ENCODE measurements at places on chromosomes 4 and X. TPM values are rescaled to one million over a fixed set of nuclear protein-coding genes. Genes with fewer than 3 reads are reported as not detected.

VCX gene
- total RNA-seq, result not detected

SYNPO2 gene
- total RNA-seq, result 281 TPM

NOP14 gene
- total RNA-seq, result 12.4 TPM

MAGEH1 gene
- total RNA-seq, result 99.6 TPM

ODAPH gene
- not detected for total RNA-seq

TCP11X2 gene
- not detected for total RNA-seq

ASMTL gene
- total RNA-seq, result 43.5 TPM

GRCh38 chr4:126458993-126459392, 1144.2 kb downstream of the FAT4 start:
- H3K4me1 ChIP-seq, result no peaks in the 10 kb centered on the region
- H3K4me3 ChIP-seq, result no peak overlapping the region
- no peaks in the 10 kb centered on the region for H3K36me3 ChIP-seq
- H3K27me3 ChIP-seq, result no peaks in the 10 kb centered on the region

DNA sequence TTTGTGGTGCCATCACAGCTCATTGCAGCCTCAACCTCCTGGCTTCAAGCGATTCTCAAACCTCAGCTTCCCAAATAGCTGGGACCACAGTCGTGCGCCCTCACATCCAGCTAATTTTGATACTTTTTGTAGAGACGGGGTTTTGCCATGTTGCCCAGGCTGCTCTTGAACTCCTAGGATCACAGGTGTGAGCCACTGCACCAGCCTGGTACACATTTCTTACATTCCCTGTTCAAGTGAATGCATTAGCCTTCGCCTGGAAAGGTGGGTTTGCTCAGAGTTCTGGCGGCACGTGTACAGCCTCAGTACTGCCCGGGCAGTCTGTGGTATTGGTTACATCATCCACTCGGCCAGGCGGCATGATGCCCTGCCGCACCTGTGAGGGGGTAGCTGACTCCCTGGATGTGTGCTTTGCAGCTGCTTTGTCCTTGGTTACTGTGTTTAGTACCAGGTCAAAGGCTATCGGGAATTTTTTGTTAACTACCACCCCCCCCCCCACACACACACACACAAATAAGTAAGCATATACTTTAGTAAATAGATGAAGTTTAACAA, 57.1 kb downstream of the TNIP2 start:
- DNase-seq, result no peak
- no peak overlapping the region for H3K4me3 ChIP-seq
- H3K36me3 ChIP-seq, result no peaks in the 10 kb centered on the region
- H3K27me3 ChIP-seq, result no peaks in the 10 kb centered on the region
- H3K27ac ChIP-seq, result no peak overlapping the region

DNA sequence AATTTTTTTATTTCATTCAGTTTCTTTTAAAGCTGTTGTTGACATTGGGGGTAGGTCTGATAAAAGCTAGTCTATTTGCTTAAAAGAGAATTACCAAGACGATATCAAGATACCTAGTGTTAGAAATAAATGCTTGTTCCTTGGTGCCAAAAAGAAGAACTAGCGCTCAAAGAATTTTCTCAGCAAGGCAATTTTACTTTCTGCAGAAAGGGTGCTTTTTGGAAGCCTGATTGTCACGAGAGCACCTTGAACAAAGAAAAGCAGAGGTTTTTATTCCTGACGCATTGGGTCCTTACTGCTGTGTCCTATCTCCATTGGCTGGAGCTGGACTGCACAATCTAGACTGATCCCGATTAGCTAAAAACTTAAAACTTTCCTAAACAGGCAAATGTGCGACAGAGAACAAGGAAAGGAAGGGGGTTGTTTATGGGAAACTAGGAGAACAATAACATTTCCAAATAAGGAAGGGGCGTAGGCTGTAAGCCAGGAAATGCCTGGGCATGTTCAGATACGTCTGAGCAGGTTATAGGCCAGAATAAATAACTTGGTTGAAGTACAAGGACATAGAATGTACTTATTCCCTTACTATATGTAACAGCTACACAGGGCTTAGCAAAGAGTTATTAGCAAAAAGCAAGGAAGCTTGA, 50.3 kb upstream of the STPG2 start:
- H3K27me3 ChIP-seq, result no peaks in the 10 kb centered on the region
- H3K27ac ChIP-seq, result no peak overlapping the region
- no peaks in the 10 kb centered on the region for H3K36me3 ChIP-seq
- DNase-seq, result no peak

- H3K4me1 ChIP-seq, result no peaks in the 10 kb centered on the region
- H3K27me3 ChIP-seq, result no peaks in the 10 kb centered on the region
Observed at GRCh38 chr4:152684007-152684406, 4.2 kb upstream of the TMEM154 start.

DNA sequence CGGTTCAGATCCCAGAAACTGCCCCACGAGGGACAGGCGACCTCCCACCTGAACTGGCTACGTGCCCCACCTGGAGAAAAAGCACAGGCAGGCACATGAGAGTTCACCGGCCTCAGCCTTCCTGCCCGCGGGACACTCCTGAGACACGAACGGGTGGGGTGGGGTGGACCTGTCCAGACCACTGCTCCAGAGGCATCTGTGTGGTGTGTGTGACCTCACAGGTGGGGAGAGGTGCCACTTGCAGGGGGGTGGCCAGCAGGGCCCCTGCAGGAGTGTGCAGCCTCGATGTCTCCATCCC, 18.5 kb downstream of the NELFA start:
- DNase-seq, result no peak
- H3K27ac ChIP-seq, result no peak overlapping the region
- no peaks in the 10 kb centered on the region for H3K27me3 ChIP-seq
- H3K36me3 ChIP-seq, result no peaks in the 10 kb centered on the region

DNA sequence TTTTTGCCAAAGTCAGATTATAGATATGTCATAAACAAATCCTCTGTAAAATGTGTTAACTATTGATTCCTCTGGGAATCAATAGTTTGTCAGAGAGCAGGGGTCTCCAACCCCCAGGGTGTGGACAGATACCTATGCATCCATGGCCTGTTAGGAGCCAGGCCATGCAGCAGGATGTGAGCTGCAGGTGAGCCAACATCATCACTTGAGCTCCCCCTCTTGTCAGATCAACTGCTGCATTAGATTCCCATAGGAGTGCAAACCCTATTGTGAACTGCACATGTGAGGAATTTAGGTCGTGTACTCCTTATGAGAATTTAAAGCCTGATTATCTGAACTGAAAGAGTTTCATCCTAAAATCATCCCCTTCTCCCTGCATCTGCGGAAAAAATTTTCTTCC, 1365.4 kb downstream of the ARAP2 start:
- no peak overlapping the region for H3K4me3 ChIP-seq
- H3K27ac ChIP-seq, result no peak overlapping the region
- H3K4me1 ChIP-seq, result no peaks in the 10 kb centered on the region

DNA sequence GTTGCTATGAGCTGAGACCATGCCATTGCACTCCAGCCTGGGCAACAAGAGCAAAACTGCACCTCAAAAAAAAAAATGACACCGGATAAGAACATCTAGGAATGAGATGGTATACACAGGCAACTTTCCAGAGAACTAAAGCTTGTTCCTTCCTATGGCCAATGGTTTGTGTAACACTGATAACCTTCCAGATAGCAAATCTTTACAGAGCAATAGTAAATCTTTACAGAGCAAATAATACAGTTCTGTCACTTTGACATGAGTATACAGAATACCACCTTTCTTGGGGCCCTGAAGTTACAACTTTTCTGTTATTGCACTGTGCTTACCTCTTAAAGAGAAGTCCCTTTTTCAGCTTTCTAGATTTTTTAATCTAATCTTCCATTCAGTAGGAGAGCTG, 91.6 kb downstream of the CD99L2 start:
- H3K4me3 ChIP-seq, result no peak overlapping the region
- H3K4me1 ChIP-seq, result no peaks in the 10 kb centered on the region
- no peaks in the 10 kb centered on the region for H3K27me3 ChIP-seq
- no peak overlapping the region for H3K27ac ChIP-seq
- DNase-seq, result no peak

DNA sequence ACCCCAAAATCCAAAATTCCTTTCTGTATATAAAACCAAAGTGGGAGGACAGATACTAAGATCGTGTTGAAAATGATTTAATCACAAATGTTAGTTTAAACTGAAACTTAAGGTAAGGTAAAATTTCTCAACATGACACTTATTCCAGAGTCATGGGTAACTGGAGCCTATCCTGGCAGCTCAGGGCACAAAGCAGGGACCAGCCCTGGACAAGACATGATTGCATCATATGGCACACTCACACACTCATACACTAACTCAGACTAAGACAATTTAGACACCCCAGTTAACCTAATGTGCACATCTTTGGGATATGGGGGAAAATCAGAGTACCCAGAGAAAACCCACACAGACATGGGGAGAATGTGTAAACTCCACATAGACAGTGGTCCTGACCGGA, 244.1 kb upstream of the TEX13A start:
- no peak for DNase-seq
- H3K27me3 ChIP-seq, result no peaks in the 10 kb centered on the region
- H3K4me1 ChIP-seq, result no peaks in the 10 kb centered on the region
- no peaks in the 10 kb centered on the region for H3K36me3 ChIP-seq
- no peak overlapping the region for H3K27ac ChIP-seq
- no peak overlapping the region for H3K4me3 ChIP-seq

DNA sequence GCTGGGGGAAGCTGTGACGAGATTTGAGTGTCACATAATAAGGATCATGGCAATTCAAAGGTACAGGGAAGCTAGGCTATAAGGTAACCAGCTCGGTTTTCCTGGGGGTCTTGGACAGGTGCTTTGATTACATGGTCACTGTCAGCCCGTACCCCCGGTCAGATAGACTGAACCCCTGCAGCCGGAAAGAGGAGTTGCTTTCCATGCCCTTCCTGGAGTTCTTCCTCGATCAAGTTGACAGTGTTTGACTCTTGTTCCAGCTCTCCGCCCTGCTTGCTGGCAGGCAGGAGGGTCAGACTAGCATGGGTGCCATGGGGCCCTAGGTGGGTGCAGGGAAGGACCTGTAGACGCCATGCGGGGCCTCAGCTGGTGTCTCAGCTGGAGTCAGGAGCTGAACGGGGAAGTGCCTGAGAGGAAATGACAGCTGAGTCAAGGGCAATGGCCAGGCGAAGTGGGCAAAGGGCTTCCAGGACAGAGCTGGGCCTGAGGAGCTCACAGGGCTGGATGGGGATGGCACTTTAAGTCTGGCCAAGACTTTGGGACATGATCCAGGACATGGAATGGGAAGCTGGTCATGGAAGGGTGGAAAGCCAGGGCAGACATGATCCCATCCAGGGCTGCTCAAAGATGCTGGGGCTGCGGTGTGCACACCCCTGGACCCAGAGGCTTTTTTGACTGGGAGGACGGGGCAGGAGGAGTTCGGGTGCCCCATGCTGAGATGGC, 1.6 kb downstream of the TMEM187 start:
- H3K4me1 ChIP-seq, result peaks cover 5% of the 10 kb centered on the region
- DNase-seq, result no peak
- no peaks in the 10 kb centered on the region for H3K36me3 ChIP-seq
- peak overlapping the region; percentile 99 for H3K27ac ChIP-seq
- H3K27me3 ChIP-seq, result no peaks in the 10 kb centered on the region
- no peak overlapping the region for H3K4me3 ChIP-seq

DNA sequence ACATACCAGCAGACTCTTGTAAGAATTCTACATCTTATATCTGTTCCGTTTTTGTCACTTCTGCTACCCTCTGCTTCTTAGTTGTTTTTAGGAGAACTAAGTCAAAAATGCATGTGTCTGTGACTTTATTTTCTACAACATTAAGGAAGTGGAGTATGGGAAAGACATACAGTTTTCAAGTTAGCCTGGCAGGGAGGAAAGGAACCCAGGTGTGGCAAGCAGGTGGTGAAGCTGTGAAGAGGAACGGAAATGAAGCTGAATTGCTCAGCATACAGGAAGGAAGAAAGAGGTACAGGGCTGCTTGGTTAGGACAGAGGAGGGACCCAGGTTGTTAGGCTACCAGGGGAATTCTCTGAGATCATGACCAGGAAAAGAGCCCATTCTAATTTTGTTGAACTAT, 9.4 kb downstream of the GPRIN3 start:
- peak overlapping the region; percentile 17 for H3K27ac ChIP-seq
- no peaks in the 10 kb centered on the region for H3K36me3 ChIP-seq
- no peak overlapping the region for H3K4me3 ChIP-seq
- DNase-seq, result no peak

- DNase-seq, result no peak
- H3K36me3 ChIP-seq, result no peaks in the 10 kb centered on the region
- no peaks in the 10 kb centered on the region for H3K27me3 ChIP-seq
- no peak overlapping the region for H3K4me3 ChIP-seq
Observed at GRCh38 chr4:136900696-136901095, 631.6 kb downstream of the PCDH18 start.

DNA sequence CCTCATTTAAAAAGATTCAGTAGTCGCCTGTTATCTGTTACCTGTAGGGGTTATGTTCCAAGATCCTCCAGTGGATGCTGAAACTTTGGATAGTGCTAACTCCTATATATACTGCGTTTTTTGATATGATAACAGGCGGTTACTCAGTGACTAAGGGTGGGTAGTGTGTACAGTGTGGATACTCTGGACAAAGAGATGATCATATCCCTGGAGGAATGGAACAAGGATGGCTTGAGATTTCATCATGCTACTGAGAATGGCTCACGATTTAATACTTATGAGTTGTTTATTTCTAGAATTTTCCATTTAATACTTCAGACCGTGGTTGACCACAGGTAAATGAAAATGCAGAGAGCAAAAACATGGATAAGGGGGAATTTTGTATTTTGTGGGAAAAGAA, 21.5 kb downstream of the FAM47E start:
- no peak overlapping the region for H3K27ac ChIP-seq
- H3K4me3 ChIP-seq, result no peak overlapping the region
- no peaks in the 10 kb centered on the region for H3K27me3 ChIP-seq
- H3K4me1 ChIP-seq, result no peaks in the 10 kb centered on the region
- H3K36me3 ChIP-seq, result no peaks in the 10 kb centered on the region
- DNase-seq, result no peak

DNA sequence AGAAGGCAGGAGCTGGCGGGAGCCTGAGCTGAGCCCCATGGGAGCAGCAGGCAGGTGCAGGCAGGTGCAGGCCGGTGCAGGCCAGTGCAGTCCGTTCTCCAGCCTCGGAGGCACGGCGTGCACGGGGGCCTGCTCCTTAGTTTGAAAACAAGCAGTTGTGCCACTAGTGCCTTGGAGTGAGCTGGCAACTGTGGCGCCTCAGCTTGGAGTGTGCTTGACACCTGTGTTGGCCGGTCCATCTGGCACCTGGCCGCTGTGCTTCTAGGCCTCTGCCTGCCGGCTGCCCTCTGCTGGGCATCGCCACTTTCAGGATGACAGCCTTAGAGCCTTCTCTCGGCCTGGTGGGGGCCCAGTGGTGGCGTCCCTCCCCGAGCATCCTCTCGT, 47.9 kb downstream of the RGS12 start:
- no peaks in the 10 kb centered on the region for H3K27me3 ChIP-seq
- no peak overlapping the region for H3K27ac ChIP-seq
- H3K36me3 ChIP-seq, result no peaks in the 10 kb centered on the region

Measured in uterus (tissue), 4 donors.